ENCODE measurements at places on chromosomes 16 and 17.

- DNase-seq: peak; percentile 81
Measured at GRCh38 chr16:10918294-10919002, 23.8 kb downstream of the DEXI start.

- no peak for DNase-seq
Measured at GRCh38 chr17:73278465-73279453, 17.1 kb upstream of the CPSF4L start.

DNA sequence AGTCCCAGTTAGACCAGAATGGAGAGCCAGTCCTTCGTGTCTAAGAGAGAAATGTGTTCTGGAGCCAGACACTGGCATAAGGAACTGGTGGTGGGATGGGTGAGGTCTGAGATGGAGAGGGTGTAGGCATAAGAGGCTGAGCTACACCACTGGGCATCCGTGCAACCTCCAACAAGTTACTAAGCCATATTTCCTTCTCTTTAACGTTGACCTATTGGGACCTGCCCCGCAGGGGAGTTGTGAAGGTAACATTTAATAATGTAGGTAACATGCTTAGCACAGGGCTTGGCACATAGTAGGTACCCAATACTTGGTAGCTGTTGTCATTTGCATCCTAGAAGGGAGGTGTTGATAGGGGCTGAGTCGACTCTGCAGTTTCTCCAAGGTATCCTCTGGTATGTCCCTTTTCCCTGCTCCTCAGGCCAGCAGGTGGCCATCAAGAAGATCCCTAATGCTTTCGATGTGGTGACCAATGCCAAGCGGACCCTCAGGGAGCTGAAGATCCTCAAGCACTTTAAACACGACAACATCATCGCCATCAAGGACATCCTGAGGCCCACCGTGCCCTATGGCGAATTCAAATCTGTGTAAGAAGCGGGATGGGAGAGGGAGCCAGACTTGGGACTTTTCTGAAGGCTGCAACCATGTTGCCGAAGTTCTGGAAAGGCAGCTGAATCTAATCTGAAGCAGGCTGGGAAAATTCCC lies 1.2 kb downstream of the MAPK7 start:
- no peak for DNase-seq

GRCh38 chr16:54503856-54504219 lies 217.3 kb upstream of the IRX3 start:
- DNase-seq: no peak

- DNase-seq: no peak
Measured at GRCh38 chr16:683396-684070, 601 bp downstream of the JMJD8 start.

- DNase-seq: peak; percentile 66
Measured at GRCh38 chr17:57747221-57748017, 2.3 kb upstream of the CCDC182 start.

- DNase-seq: no peak
Measured at GRCh38 chr16:89691231-89691985, 4.9 kb downstream of the CDK10 start.

- no peak for DNase-seq
Measured at GRCh38 chr17:79506150-79506870, 104.5 kb downstream of the RBFOX3 start.

All from putamen (tissue), 1 donor.